ENCODE measurements at places on chromosomes 13 and 19.
A peak's percentile ranks its signal among the peaks of the same experiment; 100 is the strongest.

- DNase-seq: no peak
Measured at GRCh38 chr13:34419025-34419424, 523.0 kb upstream of the NBEA start.

DNA sequence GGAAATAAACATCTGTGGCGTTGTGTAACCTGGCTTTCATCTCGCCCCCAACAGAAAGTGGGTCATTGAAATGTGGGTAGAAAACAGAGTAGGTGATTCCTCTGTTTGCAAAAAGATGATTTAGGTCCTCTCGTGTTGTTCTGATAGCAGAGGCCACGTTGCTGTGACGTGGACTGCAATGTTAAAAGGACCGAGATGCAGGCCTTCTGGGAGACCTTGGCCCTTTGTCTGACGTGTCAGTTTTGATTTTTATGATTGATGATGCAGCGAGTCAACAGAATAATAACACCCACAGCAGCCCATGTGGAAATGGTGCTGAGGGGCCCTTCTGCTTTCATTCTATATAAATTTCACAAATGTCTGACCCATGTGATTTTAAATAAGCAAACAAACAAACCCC, 68.9 kb downstream of the FGF9 start:
- DNase-seq: no peak

GRCh38 chr19:41265395-41266153, 1.4 kb downstream of the HNRNPUL1 start:
- no peak for DNase-seq

DNA sequence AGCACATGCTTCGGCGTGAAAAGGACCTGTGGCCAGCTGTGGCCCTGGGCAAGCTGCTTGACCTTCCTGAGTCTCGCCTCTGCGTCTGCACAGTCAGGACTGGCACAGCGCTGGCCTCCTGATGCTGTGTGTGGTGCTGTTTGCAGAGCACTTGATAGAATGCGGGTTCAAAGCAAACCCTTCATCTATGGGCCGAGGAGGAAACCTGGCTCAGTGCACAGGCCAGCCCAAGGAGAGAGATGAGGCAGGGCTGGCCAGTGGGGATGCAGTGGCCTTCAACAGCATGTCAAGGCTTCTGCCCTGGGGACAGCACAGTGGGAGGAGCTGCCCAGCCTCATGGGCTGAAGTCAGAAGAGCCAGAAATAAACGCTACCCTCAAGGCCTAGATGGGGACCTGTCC, 21.3 kb upstream of the VSTM2B start:
- no peak for DNase-seq

DNA sequence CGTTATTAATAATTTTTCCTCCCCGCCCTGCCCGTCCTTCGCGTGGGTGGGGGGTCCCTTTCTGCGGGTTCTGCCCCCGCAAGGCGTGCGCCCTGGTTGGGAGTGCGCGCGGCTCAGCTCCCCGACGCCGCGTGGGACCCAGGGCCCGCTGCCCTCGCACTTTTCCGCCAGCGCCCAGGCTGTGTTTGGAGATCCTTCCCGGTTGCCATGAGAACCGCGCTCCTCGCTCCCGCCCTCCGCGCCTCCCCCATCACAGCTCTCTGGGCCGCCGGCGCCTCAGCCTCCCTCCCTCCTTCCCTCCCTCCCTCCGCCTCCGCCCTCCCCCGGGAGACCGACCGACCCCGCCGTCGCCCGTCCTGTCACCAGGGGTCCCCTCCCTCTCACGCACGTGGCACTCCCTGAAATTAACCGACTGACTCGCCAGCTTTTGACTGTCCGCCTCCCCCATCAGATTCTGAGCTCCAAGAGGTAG, 2.4 kb upstream of the SSBP4 start:
- peak; percentile 67 for DNase-seq

DNA sequence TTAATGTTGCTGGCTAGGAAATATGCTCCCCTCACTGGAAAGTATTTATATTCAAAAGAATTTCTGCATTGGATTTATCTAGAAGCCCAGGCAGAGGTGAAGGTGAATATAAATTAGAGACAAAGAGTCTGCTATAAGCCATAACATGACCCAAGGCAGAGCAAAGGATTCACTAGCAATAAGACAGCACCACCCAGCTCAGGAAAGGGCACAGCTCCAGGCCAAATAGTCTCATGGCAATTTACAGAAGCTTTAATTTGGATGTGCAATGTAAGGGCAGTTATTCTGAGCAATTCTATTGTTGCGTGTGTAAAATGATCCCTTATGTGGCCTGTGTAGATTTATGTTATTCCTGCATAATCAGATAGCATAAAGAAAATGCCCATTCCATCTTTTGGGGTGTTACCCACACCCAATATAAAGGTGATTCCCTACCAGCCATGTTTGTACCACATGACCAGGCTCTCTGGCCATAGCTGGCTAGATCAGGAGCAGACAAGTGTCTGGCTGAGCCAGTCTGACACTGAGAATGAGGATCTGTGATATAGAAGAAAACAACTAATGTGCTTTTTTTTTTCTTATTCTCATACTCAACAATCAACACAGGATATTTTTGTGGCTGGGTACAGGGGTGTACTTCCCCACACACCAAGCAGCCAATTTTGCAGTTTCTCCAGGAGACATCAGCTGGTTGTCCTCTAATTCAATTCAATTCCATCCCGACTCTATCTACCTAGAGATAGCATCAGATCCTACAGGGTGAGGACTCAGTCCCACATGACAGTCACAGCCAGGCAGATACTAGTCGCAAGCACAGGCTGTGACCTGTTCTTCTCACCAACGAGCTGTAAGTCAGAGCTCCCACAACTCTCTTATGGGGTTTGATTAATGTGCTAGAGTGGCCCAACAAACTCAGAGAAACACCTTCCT, 181.4 kb downstream of the KCTD15 start:
- DNase-seq: no peak

- DNase-seq: no peak
Measured at GRCh38 chr13:107203146-107203847, 635.4 kb upstream of the ARGLU1 start.

- DNase-seq: no peak
Measured at GRCh38 chr13:24505256-24505655, 7.3 kb downstream of the PARP4 start.

DNA sequence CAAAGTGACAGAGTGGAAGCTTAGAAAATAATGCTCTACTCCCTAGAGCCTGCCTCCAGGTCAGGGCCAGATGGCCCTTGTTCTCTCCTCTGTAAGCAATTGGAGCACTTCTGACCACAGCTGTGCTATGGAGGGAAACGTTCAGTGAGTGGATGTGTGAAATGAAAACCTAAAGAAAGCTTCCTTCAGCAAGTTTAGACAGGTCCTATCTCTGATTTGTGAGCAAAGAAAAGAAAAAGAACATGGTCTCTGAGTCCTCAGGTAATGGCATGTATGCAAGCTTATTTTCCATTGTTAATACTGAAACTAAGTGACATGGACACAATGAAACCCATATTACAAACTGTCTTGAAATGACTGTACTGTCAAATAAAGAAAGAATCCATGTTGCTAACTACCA, 1486.8 kb downstream of the EFNB2 start:
- no peak for DNase-seq

DNA sequence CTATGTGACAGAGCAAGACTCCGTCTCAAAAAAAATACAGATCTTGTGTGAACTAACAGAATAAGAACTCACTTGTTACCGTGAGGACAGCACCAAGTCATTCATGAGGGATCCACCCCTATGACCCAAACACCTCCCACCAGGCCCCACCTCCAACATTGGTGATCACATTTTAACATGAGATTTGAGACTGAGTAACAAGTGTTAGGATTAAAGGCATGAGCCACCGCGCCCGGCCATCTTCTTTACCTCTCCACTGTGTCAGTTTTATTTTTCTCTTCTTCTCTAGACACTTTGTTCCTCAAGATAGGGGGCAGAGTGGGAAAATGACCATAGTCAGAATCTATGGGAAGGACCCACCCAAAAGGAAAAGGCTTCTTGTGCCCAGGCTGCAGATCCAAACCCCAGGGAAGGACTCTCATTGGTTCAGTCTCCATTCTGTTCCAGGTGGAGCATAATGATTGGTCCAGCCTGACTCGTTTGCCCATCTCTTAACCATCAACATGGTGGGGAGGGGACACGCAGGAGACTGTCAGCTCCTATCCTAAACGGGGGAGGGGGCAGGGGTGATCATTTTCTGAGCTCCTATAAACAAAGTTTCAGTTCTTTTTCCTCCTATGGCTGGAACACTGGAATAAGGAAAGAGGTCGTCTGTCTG, 1.3 kb upstream of the CALM3 start:
- no peak for DNase-seq

DNA sequence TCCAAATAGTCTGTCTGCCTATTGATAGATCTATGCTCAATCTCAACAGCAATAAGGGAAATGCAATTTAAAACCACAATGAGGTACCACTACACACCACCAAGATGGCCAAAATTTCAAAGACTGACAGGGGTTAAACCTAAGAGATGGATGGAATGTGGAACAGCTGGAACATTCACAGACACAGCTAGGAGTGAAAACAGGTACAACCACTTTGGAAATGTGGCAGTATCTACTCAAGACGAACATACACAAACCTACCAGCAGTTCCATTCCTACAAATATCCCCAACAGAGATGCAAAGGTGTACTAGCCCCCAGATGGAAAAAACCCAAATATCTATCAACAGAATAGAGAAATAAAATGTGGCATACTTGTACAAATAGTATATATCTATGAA, 86.4 kb downstream of the TSC22D1 start:
- no peak for DNase-seq

DNA sequence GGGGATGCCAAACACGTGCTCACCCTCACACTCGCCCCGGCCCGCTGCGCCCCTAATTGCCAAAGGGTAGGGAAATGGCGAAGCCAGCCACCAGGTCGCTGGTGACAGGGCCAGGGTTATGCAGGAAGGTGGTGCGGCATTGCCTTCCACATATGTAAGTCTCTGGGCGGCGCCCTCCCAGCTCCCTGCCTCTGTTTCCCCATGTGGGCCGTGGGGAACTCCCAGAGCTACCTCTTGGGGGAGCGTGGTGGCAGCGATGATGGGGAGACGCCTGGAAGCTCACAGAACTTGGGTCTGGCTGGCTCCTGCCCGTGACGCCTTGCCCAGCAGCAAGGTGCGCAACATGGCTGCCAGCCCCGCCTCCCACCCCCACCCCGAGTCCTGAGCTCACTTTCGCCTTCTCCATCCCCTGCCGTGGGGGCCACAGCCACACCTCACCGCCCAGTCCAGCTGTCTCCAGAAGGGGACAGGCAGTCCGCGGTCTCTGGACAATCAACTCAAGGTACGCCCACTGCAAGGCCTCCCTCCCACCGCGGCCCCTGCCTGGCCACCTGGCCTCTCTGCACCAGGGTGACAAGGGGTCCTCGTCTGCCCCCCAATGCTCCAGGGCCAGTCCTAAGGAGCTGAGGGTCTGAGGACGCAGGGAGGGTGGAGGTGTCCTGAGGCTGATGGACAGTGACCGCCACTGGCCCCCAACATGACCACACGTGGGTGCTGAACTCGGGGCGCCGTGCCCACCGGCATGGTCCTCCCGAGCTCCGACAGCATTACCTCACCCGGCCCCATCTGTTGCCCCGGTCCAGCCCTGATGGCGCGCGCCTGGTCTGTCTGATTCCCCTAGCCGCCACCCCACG, 6.6 kb downstream of the C19orf25 start:
- DNase-seq: no peak

DNA sequence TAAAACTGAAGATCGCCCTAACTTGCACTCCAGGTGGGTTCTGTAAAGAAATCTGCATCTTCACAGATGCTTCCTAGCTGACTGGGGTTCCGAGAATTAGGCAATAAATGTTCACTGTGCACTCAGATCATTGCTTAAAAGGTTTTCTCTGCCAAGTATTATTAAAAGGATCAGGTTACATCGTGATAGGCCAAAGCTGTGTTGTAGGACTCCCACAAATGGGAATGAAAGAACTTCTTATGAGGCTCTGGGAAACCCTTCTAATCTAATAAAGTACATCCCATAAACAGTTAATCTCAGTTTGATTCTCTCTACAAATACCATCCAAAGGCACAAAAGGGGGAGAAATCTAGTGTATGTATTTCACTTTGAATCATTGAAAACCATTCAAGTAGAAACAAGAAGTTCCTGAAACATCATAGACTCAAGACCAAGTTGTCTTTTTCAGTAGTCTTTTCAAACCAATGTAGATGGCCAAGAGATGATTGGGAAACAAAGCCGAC, 7.1 kb upstream of the POU4F1 start:
- DNase-seq: no peak

DNA sequence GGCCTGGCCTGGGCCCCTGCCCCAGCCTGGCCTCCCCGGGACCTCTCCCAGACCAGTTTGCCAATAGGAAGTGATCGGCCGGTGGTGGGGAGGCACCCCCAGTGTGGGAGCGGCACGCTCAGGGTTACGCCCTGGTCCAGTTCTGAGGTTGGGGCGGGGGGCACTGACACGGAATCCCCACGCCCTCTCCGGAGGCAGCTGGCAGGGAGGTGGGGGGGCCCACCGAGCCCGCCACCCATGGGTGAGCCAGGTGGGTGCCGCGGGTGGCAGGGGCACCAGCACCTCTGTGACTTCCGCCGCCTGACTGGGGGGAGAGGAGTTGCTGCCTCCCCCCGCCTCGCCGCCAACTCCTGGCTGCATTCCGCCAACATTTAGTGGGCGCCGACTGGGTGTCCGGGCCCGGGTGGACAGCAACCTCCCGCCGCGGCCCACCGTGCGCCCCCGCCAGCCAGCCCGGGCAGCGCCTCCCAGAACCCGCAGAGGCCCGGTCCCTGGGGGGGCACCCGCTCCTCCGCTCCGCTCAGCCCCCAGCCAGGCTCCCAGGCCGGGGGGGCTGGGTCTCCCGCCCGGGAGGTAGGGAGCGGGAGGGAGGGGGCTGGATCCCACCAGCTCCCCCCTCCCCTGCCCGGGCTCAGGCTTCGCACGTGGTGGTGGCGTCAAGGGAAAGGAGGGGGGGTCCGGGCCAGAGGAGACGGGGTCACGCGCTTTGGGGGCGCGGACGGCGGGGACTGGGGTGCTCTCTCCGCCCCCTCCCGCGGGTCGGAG, 2.0 kb downstream of the ZBTB7A start:
- DNase-seq: peak; percentile 42

- DNase-seq: no peak
Measured at GRCh38 chr19:262125-262524, 29.1 kb downstream of the PLPP2 start.

- DNase-seq: no peak
Measured at GRCh38 chr19:42247640-42248199, 5.3 kb upstream of the GSK3A start.

DNA sequence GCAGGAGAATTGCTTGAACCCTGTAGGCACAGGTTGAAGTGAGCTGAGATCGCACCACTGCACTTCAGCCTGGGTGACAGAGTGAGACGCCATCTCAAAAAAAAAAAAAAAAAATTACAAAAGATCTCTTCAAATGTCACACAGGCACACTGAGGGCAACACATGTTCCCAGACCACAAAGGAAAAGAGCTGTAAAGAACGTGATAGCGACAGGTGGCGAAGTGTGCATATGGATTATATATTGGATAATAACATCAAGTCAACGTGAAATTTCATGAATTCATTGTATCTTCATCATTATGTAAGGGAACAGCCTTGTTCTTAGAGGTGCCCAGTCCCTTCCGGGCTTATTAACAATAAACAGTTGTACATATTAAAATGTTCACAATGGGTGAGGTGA, 31.8 kb upstream of the DPP9 start:
- no peak for DNase-seq

Measured in T-helper 9 cell (primary cell).